ENCODE measurements at places on chromosomes 7 and 10. TPM values are rescaled to one million over a fixed set of nuclear protein-coding genes. Genes with fewer than 3 reads are reported as not detected.

Gene FAM200A
- 2.8 TPM for total RNA-seq

Gene FAM25C
- not detected for total RNA-seq

Gene LBX1
- total RNA-seq = not detected

Gene ANLN
- total RNA-seq = 1.1 TPM

Gene IDI2
- not detected for total RNA-seq

Gene ZNF25
- total RNA-seq = 8.3 TPM

Gene TSPAN33
- total RNA-seq = 5.6 TPM

Gene ZNF727
- 2.3 TPM for total RNA-seq

Gene DLX6
- not detected for total RNA-seq

Gene CYP2C9
- total RNA-seq = 0.32 TPM

Gene EBLN1
- total RNA-seq = not detected

Gene BTAF1
- 81.8 TPM for total RNA-seq

Gene ACBD7
- not detected for total RNA-seq

Gene C10orf62
- total RNA-seq = not detected

Gene ASZ1
- total RNA-seq = not detected

Gene NPSR1
- total RNA-seq = not detected

Gene IL2RA
- total RNA-seq = 28.1 TPM

Data from T-cell (primary cell).